ENCODE measurements at places on chromosomes 3 and 15.

DNA sequence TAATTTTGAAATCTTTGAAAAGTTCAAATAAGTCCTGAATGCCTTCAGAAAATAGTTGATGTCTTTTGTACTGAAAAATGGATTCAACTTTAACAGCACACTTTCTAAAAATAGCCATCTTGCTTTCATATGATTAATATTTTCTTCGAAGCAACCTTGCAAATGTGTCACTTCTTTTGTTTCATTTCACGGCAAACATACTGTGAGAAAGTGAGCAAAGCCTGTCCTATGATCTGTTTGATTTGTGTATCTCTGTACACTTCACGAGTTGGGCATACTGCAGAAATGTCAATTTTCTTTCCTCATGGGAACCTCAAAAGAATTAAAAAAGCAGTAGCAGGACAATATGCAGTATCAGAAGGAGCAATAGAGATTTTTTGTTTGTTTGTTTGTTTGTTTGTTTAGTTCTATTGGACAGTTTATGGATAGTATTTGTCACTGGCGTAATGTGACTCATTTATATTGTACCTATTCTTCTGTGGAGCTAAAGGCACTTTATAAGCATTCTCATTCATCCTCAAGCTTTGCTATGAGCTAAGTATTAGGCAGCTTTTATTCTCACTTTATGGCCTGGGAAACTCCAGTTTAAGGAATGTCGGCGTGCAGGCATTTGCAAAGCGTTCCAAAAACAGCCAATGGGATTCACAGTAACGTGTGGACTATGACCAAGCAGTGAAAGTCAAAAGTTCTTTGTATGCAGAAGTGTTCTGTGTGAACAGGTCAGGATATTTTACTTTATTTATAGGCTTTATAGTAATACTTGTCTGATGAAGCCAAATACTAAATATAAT lies 572.0 kb downstream of the NAALADL2 start:
- DNase-seq = peak; percentile 93

GRCh38 chr3:82707035-82707434 lies 945.6 kb upstream of the GBE1 start:
- DNase-seq = no peak

GRCh38 chr3:3998140-3998922 lies 199.1 kb downstream of the LRRN1 start:
- no peak for DNase-seq

GRCh38 chr3:47612178-47612577 lies 33.5 kb upstream of the CSPG5 start:
- DNase-seq = peak; percentile 51

- no peak for DNase-seq
Observed at GRCh38 chr15:59965741-59966140, 38.4 kb upstream of the FOXB1 start.

DNA sequence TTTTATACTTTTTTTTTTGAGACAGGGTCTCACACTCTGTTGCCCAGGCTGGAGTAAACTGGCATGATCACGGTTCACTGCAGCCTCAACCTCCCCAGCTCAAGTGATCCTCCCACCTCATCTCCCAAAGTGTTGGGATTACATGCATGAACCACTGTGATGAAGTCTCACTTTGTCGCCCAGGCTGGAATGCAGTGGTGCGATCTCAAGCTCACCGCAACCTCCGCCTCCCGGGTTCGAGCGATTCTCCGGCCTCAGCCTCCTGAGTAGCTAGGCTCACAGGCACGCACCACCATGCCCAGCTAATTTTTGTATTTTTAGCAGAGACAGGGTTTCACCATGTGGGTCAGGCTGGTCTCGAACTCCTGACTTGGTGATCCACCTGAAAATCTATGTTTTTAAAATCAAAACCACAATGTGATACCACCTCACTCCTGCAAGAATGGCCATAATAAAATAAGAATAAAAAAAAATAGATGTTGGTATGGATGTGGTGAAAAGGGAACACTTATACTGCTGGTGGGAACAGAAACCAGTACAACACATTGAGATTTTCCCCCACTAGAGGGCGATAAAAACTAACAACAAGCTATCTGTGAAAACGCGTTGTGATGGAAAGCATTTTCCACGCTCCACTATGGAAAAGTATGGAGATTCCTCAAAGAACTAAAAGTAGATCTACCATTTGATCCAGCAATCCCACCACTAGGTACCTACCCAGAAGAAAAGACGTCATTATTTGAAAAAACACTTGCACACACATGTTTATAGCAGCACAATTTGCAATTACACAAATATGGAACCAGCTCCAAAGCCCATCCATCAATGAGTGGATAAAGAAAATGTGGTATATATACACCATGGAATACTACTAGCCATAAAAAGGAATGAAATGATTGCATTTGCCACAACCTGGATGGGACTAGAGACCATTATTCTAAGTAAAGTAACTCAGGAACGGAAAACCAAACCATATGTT lies 26.8 kb upstream of the OCA2 start:
- DNase-seq = peak; percentile 24

- DNase-seq = no peak
Observed at GRCh38 chr15:82040862-82041261, 5.0 kb downstream of the MEX3B start.

DNA sequence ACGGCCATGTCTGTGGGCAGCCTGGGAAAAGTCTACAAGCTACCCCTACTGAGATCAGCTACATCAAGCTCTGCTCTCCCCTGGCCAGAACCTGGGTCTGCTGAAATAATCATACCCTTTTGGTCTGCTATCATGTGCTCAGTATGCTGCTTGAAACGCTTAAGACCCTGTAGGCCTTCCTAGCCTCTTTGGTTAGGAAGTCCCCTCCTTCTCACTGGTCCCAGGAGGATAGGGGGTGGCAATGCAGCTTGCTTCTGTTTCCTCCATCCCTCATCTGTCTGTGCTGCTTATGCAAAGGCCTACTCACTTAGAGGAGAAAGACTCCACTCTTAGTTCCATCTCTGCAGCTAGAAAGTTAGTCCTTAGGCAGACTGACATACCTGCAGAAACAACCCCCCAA lies 118.2 kb upstream of the RASGRP1 start:
- no peak for DNase-seq

DNA sequence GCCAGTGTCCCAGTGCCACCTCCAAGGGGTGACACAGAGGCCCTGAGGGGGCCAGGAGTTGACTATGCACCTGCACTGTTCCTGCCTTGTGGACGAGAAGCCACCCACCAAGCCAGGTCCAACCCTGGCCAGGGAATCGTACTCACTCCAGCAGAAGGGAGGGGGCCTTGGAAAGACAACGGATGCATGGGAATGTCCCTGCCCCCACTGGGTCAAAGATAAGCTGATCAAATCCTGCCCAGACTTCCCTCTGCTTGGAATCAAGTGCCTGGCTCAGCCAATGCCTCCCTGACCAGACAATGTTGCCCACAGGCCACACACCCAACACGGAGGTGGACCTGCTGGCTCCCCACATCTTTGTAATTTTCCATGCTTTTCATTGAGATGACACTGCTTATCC lies 23.9 kb downstream of the CACNA2D2 start:
- no peak for DNase-seq

DNA sequence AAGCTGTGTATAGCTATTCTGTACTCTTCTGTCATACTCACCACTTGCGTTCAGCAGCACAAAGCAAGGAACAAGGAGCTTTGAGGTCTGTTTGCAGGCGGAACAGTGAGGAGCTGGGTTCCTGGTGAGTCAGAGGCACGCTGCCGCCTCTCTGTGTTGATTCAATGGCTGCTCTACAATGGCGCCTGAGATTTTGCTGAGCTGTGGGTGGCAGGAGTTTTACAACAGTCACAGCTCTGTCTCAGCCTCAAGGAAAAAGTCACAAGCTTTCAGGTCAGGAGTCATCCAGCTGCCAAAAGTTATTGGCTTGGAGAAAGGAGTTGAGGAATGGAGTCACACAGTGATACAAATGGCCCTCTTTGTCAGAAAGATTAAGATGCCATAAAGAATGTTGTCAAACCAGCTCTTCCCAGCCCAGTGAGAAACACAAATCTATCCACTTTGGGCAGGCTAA lies 98.1 kb downstream of the SSR3 start:
- no peak for DNase-seq

GRCh38 chr3:105759442-105760078 lies 109.3 kb downstream of the CBLB start:
- no peak for DNase-seq

GRCh38 chr3:134956395-134956794 lies 161.3 kb downstream of the EPHB1 start:
- no peak for DNase-seq

DNA sequence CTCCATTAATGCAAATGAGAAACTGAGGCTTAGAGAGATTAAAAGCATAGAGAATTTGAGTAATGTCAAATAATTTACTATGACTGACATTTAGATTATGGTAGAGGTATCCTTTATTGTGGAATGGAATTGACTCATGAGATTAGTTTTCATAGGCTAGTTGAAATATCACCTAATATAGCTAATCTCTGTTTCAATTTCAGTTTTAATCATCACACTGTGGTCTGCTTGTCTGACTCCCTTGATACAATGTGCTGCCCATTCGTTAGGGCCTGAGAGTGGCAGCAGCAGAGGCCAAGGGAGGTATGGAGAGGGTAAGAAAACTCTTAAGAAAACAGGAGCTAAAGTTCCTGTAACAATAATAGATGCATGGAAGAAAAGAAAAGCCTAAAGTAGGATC lies 13.2 kb upstream of the ZBTB20 start:
- no peak for DNase-seq

- DNase-seq = no peak
Observed at GRCh38 chr3:173238091-173238490, 97.1 kb upstream of the SPATA16 start.

- no peak for DNase-seq
Observed at GRCh38 chr15:94135486-94136147, 95.7 kb upstream of the MCTP2 start.

GRCh38 chr3:55282994-55283393 lies 204.1 kb downstream of the WNT5A start:
- no peak for DNase-seq

DNA sequence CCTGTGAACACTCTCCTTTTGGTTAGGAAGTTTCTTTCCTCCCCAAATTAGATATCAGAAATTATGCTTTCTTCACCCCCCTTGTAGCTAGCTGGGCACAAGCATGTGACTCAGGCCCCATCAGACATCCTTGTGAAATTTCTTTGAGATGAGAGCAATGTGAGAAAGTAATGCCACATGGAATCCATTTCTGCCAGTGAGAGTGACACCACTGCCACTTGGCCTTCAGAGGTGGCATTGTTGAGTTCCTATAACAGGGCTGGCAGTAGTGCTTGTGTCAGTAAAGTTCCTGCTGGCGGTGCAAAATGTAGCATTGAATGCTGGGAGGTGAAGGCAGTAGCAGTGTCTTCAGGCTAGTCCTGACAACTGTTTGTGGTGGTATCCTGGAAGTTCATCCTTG lies 80.7 kb upstream of the ZNF280D start:
- no peak for DNase-seq
